ENCODE measurements at places on chromosomes 16 and 17.

- no peak for DNase-seq
These were observed 16.6 kb upstream of the TXNDC11 start for GRCh38 chr16:11759163-11759834.

DNA sequence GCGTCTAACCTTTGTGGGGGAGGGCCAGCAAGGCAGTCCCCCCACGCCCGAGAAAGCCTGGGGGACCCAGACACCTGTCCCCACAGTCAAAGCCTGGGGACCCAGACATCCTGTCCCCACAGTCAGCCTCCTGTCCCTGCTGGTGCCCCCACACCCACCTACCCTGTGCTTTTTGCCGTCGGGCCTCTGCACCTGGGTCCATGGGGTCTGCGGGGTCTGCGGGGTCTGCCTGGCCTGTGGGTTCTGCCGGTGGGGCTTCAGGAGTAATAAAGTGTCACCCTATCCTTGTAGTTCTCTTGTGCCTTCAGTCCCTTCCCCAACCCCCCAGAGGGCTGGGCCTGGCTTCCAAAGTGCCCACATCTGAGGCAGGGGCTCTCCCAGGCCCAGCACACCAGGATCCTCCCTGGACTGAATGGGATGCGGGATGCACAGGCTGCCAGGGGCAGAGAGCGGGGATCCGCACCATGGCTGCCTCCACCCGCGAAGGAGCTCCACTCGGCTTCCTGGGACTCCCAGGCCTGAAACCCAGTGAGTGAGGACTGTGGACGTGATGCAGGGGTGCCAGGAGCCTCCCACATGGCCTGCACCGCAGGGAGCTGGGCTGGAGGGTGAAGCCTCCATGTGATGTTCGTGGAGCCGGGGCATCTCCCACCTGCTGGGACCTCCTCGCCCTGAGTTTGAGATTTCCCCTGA, 16.3 kb upstream of the DPEP1 start:
- no peak for DNase-seq

DNA sequence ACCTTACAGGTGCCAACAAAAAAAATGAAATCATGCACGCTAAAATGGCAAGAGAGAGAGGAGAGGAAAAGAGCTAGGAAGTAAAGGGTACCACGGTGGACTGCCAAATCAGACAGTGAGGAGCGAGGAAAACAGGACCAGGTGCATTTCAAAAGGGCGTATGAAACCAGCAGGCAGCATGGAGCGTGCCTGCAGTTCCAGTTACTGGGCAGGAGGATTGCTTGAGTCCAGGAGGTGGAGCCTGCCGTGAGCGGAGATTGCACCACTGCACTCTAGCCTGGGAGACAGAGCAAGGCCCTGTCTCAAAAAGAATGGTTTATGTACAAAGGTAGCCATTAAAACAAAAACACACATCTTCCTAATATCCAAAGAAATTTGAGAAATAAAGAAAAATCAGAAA, 16.4 kb downstream of the USP36 start:
- DNase-seq: no peak

GRCh38 chr17:700504-701094, 14.0 kb downstream of the VPS53 start:
- no peak for DNase-seq

DNA sequence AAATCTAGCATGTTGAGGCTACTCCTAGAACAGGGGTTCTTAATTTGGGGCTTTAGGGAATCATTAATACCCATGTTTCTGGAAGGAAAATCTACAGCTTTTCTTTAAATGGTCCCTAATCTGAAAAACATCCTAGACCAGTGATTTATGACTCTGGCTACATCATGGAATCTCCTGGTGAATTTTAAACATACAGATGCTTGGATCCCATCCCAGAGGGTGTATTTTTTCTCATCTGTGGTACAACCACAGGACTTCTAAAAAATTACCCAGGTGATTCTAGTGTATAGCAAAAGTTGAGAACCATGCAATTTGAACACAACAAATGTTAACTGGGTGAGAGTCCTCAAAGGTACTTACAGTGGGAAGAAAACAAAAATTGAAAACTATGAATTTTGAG, 41.5 kb downstream of the KANSL1 start:
- no peak for DNase-seq

DNA sequence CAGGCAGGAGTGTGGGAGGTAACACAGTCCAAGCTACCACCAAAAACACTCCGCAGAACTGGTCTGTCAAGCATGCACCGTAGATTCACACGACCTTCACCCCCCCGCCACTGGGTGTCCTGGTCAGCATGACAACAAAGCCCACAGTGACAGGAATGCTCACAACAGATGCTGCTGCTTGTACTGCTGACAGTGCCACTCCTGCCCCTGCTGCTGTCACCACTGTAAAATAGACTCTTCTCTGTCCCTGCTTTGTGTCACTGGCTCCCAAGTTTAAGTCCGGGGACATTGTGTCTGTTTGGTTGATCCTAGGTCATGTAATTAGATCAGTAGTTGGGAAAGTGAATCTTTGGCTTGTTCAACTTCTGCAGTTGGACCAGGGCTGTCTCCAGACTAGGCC, 7.0 kb upstream of the ODF4 start:
- no peak for DNase-seq

DNA sequence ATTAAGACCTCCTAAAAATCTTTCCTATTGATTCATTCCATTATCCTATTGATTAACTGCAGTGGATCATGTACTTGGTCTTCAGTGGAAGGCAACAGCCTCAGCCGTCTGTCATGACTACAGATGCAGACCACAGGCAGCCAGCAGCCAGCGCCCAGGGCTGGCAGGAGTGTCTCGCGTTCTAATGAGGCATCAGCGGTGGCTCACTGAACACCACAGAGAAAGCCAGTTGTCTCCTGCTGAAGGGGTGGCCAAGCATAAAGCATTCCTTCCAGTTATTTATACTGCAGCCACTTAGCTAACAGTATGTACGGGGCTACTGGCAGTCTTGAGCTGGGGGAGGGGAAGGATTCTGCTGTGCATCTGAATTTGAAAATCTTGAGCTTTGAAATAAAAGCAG, 214.3 kb downstream of the IRX3 start:
- no peak for DNase-seq

- no peak for DNase-seq
These were observed 51.7 kb downstream of the SYNRG start for GRCh38 chr17:37557482-37557881.

GRCh38 chr16:18816286-18816685, 14.9 kb upstream of the ARL6IP1 start:
- DNase-seq: no peak

DNA sequence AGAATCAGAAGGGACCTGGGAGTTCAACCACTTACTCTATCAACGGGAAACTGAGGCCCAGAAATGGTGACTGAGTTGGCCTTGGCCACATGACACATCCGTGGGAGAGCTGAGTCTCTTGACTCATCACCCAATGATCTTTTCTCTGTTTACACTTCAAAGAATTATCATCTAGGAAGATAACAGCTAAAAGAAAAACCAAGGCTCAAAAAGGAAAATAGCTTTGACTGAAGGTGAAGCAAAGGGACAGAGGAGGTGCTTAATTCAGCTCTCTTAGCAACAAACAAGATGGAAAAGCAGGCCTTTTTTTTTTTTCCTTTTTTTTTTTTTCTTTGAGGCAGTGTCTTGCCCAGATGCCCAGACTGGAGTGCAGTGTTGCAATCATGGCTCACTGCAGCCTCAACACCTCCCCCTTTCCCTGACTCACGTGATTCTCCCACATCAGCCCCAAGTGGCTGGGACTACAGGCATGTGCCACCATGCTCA, 16.7 kb downstream of the ERCC4 start:
- no peak for DNase-seq

DNA sequence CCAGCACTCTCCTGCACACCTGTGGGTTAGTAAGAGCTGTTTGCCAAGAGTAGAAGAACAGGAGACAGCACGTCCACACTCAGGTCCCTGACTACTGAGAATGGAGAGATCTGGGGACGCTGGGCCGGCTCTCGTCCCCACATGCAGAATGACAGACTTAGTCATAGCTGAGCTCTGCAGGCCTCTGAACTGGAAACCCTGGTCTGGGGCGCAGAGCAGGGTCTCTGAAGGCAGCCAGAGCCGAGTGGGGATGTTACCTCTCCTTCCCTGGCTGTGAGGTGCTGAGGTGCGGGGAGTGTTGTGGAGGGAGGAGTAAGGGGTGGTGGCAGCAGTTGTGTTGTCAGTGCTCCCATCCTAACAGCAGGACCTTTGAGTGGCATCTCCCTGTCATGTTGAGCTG, 7.2 kb upstream of the JPT2 start:
- no peak for DNase-seq

DNA sequence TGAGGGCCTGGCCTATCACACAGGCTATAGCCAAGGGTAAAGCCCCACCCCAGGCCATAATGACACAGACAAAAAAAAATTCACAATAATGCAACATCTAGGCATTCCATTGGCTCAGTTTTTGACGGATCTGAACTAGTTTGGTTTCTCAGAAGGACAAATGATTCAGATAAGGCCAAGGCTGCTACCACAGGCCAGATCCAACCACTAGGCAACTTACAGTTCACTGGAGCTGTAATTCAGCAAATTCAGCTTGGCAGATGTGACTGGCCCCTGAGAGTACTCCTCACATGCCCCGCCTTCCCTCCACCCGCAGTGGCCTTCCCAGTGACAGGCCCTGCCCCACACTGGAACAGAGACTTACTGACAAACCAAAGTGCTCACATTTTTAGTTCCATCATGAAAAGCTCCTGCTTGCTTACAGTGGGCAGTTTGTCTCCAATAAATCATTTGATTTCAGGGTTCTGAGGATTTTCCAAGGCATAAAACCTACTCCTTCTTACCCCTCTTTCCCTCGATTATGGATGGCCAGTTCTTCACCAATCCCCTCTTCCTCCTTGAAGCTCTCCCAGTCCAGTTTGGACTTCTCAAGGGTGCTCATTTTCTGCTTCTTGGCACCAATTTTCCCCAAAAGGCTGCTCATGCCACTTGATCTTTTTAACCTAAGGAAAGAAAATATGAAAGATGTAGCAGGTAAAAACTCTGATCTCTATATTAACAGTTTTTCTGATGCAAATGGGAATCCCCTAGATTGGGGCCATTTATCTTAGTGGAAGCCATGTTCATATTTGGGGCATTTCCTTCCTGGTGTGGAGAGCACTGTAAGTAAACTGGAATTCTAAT, 53.3 kb upstream of the BCAR1 start:
- no peak for DNase-seq

- no peak for DNase-seq
These were observed 10.8 kb upstream of the TPPP3 start for GRCh38 chr16:67403976-67404555.

DNA sequence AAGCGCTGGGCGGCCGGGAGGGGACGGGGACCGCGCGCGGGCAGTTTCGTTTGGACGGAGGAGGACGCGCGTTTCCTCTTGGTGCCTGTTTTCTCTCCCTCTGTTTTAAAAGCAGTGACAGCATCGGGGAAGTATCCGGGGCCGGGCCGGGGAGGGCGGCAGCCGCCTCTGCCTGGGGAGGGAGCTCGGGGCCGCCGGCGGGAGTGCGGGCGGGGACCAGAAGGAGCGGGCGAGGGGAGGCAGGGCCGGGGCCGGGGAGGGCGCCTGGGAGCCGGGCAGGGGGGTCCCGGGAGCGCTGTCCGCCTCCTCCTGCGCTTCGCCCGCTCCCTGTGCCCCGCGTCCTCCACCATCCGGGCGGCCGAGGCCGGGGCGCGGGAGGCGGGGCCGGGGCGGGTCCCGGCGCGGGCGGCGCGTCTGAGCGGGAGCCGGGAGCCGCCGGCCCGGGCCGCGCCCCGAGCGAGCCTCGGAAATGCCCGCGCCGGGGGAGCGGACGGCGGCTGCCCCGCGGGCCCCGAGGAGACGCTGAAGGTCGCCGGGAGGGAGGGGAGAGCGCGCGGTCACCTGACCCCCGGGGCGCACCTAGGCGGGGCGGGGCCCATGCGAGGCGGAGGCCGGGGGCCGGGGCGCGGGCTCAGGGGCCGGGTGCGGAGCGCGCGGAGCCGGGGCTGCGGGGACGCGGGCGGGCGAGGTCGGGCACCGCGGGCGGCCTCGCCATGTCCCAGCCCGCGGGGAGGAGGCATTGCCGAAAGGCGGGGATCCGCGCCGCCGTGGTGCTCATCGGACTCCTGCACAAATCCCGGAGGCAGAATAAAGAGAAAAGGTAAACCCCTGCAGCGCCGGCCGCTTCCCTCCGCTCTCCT, 57.3 kb downstream of the RAP1GAP2 start:
- no peak for DNase-seq

GRCh38 chr17:6768447-6768846, 7.6 kb upstream of the FBXO39 start:
- DNase-seq: no peak

- peak; percentile 53 for DNase-seq
These were observed 742 bp downstream of the PFN1 start for GRCh38 chr17:4947411-4948165.

- no peak for DNase-seq
These were observed 5.6 kb downstream of the CRYBA1 start for GRCh38 chr17:29252101-29252791.

GRCh38 chr16:70695331-70696070, 9.6 kb upstream of the MTSS2 start:
- no peak for DNase-seq

GRCh38 chr16:59259950-59260319, 525.8 kb upstream of the GOT2 start:
- DNase-seq: no peak

Data from stimulated activated CD8-positive, alpha-beta memory T cell treated with anti-CD3 and anti-CD28 coated beads, Interleukin-7, amount 100 ng/mL, for 48 hours (primary cell).